Spleen (tissue), 13 donors: ENCODE measurements at places on chromosomes 11 and 22.

- DNase-seq, result no peak
These were observed 195.4 kb upstream of the ARHGAP20 start for GRCh38 chr11:110907629-110908028.

DNA sequence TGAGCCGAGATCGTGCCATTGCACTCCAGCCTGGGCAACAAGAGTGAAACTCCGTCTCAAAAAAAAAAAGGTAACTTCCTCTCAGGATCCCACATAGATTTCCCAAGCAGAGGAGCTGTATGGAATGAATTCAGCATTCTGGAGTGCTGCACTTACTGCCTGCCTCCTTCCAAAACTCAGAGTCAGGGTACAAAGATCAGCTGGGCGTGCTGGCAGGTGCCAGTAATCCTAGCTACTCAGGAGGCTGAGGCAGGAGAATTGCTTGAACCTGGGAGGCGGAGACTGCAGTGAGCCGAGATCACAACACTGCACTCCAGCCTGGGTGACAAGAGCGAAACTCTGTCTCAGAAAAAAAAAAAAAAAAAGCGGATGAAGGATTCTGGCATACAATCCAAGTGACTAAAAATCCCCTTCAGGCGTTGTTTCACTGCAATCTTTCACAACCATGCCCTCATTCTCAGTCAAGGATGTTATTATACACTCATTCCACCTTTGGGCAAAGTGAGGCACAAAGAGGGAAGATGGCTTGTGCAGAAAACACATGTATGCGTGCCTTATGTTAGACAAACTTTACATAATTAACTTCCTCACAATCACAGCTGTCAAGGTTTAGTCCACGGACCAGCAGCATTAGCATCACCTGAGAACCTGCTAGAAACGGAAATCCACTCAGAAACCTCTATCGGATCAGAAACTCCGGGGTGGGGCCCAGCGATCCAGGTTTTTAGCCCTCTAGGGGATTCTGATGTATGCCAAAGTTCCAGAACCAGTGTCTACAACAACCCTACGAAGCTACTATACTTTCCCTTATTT is 1.1 kb upstream of the NOL12 start:
- no peak for DNase-seq

- DNase-seq, result no peak
These were observed 150.1 kb downstream of the TENM4 start for GRCh38 chr11:79290761-79291160.

DNA sequence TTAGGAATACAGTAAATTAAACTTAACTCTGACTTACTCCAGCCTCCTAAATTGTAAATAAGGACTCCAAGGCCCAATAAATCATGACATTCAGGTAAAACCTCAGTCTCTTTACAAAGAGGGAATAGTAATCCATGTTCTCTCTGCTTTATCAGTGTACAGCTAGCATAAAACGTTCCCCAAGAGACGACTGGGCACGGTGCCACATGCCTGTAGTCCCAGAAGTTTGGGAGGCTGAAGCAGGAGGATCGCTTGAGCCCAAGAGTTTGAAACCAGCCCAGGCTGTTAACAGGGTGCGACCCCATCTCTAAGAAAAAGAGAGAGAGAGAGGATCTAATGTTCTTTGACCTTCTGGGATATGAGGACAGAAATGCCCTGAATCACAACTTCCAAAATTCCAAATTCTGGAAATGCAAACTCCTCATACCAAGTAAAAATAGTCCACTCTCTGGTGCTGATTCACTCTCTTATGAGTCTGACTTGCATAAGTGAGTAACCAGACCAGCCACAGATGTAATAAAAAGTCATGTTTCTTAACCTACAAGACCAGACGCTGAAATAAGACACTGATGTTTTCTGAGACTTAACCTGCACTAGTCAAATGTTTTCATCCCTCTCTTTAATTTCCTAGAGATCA is 25.5 kb downstream of the NNMT start:
- DNase-seq, result no peak

DNA sequence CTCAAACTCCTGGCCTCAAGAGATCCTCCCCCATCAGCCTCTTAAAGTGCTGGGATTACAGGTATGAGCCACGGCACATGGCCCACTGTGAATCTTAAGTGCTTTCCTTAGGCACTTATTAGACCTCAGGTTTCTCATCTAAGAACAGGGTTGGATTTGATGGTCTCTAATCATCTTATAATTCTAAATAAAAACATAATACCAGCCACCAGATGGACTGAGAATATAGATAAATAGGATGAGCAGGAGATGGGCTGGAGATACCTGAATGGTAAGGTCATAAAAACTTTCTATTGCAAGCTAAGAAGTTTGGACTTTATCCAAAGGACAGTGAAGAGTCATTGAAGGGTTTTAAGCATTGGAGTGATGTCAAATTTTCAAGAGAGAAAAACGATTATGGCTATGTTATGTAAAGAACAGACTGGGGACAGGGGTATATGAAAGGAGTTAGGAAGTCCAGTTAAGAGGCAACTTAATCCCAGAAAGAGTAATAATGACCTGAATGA is 85.2 kb downstream of the RELT start:
- no peak for DNase-seq

DNA sequence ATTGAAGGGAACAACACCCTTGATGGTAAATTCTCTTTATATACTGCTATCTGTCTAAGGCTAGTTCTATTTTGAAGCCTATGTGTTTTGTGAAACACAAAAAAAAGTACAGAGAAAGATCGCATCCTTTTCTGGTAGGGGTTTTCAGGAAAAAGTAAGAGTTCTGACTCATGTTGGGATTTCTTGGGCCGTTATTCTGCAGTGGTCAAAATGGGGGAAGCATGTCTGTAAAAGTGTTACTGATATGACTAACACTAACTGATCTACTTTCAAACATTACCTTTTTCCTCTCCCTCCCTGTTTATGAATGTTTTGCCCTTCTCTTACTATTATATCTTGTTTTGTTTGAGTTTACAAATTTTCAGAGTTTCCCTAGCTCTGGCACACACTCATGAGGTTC is 53.9 kb downstream of the CTNND1 start:
- no peak for DNase-seq

GRCh38 chr11:65353900-65354264 is 669 bp upstream of the TIGD3 start:
- DNase-seq, result no peak

GRCh38 chr11:69538854-69539253 is 57.4 kb downstream of the LINC01488 start:
- peak; percentile 77 for DNase-seq

GRCh38 chr11:134453441-134453840 is 41.4 kb upstream of the B3GAT1 start:
- DNase-seq, result no peak

DNA sequence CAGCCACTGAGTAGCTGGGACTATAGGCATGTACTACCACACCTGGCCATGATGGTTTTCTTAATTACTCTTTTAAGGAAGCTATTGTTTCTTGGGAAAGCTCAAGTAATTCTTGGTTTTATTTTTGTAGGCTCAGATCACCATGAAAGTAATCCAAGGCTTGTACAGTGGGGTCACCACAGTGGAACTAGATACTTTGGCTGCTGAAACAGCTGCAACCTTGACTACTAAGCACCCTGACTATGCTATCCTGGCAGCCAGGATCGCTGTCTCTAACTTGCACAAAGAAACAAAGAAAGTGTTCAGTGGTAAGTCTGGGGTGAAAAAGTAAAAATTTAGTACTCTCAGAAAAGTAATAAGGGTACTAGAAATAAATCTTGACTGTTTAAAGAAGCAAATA is 11.3 kb downstream of the RRM1 start:
- no peak for DNase-seq

- no peak for DNase-seq
These were observed 434.4 kb downstream of the METTL15 start for GRCh38 chr11:28542561-28542960.

- no peak for DNase-seq
These were observed 18.4 kb downstream of the TNKS1BP1 start for GRCh38 chr11:57306161-57306876.

GRCh38 chr11:82229341-82229740 is 504.3 kb downstream of the FAM181B start:
- DNase-seq, result no peak

- DNase-seq, result no peak
These were observed 32.2 kb downstream of the C22orf31 start for GRCh38 chr22:29029202-29030000.

DNA sequence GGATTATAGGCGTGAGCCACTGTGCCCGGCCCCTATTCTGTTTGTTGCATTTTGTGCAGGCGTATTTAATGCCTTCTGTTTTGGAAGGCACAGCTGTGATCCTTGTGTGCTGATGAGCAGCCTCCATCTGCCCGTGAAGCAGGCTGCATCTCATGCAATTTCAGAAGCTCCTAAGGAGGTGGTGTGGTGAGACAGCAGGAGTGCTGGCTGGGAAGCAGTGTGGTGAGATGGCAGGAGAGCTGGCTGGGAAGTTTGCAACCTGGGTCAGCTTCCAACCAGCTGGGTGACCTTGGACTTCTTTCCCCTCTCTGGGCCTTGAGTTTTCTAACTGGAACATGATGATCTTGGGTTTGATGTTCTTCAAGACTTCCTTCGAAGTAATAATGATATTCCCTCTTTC is 525.1 kb downstream of the TBC1D22A start:
- no peak for DNase-seq

DNA sequence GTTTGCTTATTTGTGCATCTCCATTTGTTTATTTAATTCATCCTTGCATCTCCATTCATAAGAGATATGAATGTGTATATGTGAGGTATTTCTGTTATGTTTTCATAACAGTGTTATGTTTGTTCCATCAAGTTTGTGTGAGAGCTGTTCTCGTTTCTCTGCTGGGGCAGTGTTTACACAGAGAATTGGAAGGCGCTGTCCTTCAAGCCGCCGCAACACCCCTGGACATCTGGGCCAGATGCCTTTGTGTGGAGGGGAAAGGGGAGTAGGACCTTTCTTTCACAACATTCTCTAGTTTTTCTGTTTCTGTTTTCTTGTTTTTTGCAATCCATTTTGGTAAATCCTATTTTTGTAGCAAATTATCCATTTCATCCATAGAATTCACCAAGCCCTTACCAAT is 7.0 kb upstream of the TM7SF2 start:
- no peak for DNase-seq

- DNase-seq, result peak; percentile 58
These were observed 2.1 kb upstream of the GNAZ start for GRCh38 chr22:23068096-23068831.

DNA sequence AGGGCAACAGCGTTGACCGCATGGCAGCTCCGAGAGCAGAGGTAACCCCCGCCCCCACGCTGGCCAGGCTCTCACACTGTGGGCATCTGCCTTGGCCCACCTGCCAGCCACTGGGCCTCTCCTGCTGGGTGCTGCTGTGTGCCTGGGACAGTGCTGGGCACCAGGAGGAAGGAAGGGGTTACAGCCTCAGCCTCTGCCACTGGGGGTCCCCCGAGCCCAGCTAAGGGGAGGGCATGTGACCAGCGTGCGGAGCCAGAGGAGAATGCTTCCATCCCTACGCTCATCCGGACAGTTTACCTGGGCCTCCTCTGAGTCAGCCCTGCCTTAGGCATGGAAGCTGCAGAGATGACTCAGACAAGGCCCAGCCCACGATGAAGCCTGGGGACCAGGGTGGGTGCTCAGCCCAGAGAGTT is 10.9 kb downstream of the NCF4 start:
- DNase-seq, result no peak

DNA sequence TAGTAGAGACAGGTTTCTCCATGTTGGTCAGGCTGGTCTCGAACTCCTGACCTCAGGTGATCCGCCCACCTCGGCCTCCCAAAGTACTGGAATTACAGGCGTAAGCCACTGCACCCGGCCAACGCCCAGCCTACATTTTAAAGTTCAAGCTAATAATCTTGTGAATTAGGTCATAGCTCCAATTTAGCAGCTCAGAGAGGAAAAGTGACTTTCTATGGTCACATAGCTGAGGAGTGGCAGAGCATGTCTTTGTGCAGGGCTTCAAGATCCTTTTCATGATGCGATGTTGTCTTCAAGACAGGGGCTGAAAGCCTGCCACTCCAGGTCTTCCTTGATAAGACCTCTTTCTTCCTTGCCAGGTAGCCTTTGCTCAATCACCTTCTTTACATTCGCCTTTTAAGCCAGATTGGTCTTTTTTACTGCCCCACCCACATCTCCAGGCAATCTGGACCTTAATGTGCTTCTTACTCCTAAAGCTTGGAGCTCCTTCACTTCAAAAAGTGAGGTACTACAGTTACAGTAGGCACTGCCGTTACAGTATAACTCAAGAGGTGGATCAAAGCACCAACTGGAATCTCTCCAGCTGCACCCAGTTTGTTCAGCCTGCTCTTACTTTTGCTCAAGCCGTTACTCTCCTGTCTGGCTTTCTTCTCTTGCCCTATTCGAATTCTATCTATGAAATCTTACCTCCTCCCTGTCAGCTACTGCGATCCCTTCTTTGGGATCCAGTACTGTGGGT is 18.2 kb downstream of the YWHAH start:
- DNase-seq, result peak; percentile 17

DNA sequence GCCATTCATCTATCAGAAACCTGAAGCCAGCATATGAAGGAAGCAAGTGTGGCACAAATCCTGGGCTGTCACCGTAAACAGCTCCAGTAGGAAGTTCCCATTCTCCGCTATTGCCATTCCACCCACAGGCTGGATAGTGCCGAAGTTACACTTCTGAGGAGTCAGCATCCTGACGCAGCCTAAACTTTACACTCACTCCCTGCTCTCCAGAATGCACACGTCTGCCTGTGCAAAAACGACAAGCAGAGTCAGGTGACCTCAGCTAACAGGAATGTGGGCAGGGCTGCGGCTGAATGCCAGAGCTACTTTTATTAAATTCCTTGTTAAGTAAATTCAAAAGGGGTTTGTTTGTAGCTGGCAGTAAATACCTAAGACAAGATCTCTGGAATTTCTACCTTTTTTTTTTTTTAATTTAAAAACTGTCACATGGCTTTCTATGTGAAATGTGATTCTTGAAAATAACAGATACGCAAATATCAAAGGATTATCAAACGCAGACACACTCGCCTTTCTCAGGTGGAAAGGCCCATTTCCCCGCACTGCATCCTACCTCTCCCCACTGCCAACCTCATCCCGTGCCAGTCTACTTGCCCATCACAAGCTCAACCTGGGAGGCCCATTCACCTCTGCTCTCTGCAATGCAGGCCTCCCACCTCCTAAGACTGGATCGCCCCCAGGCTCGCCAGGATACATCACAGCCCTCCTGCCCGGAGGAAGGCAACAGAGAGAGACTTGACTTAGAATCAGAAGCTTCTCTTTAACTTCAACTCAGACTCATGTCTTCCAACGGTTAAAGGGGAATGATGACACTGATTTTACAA is 33.5 kb downstream of the NFRKB start:
- no peak for DNase-seq

- no peak for DNase-seq
These were observed 48.2 kb upstream of the PARVA start for GRCh38 chr11:12329169-12329568.

GRCh38 chr11:112315861-112316739 is 55.4 kb upstream of the PLET1 start:
- no peak for DNase-seq

DNA sequence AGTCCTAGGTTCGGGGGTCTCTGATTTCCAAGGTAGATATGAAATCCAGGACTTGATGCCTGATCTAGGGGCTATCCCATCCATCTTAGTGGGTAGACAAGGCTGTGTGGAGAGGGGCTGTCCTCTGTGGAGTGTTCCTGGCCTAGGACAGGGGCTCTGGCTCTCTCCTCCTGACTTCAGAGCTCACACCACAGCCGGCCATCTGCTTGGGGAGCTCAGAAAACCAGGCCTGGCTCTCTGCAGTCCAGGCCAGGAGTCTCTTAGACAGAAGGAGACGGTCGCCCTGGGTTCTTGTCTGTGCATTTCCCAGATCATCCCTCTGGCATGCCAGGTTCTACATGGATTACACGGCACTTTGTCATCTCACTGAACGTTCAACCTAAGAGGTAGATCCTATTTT is 17.9 kb downstream of the TUB start:
- peak; percentile 63 for DNase-seq
